ENCODE measurements at places on chromosomes 7 and 10. TPM values are rescaled to one million over a fixed set of nuclear protein-coding genes. Genes with fewer than 3 reads are reported as not detected.

- no peak for DNase-seq
Measured at GRCh38 chr10:91555455-91555854, 77.4 kb downstream of the PPP1R3C start.

The RBP3 gene
- total RNA-seq: not detected

The HMX2 gene
- total RNA-seq: 0.17 TPM

GRCh38 chr7:155594163-155594732 lies 47.9 kb upstream of the CNPY1 start:
- no peak for DNase-seq

The FZD8 gene
- total RNA-seq: 14.8 TPM

The CLEC2L gene
- not detected for total RNA-seq

The TUBAL3 gene
- total RNA-seq: 38.7 TPM

Measured in mucosa of descending colon (tissue), 3 donors.